ENCODE measurements at places on chromosomes 5 and 9.

- DNase-seq, result no peak
Observed at GRCh38 chr5:141870871-141871270, 7.3 kb downstream of the PCDH1 start.

DNA sequence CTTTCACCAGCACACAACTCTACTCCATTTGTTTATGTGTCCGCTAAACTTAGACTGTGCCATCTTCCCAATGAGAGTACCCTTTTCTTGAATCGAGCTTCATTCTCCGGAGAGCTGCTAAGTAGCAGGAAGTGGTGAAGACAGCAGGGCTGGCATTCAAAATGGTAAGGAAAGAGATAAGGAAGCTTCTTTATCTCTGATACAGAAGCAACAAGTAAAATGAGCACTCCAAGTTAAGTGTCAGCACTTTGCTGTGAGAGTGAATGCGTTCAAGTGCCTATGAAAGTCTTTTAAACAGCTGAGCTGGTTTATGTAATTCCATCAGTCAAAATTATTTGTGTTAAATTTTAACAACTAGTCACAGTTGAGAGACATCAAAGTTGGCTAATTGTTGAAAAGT is 386.8 kb upstream of the PTPRD start:
- DNase-seq, result no peak

DNA sequence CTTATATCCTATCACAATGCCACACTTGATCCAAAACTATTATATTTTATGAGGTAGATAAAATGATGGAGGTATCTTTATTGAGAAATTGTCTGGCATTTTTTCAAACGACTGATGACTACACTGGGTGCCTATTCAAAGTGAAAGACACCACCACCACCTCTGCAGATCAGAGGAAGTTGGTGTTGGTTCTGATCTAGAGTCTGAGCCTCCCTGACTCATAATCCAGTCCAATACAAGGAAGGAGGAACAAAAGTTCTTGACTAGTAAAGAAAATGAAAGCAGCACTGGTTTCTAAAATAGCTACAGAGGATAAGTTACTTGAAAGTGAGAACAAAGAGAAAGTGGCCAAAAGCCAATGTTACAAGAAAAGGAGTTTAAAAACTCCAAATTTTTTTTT is 139.9 kb downstream of the RFX3 start:
- no peak for DNase-seq

- DNase-seq, result no peak
Observed at GRCh38 chr9:105425816-105426433, 21.9 kb upstream of the FSD1L start.

DNA sequence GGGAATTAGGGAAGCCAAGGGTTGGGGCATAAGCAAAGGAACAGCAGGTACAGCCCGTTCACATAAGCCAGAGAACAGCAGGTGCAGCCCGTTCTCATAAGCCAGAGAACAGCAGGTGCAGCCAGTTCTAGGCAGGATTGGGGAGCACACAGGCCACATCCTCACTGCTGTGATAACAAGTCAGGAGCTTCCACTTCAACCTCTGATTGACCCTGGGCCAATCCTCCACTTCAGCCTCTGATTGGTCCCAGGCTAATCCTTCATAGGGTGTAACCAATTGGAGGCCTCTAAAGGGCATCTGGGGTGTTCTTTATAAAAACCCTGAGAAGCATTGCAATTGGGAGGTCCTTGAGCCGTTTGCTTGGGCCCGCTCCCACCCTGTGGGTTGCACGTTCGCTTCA is 27.5 kb downstream of the CEL start:
- no peak for DNase-seq

- no peak for DNase-seq
Observed at GRCh38 chr5:9615331-9615730, 14.8 kb downstream of the TAS2R1 start.
